GM10248 (cell line): ENCODE measurements at places on chromosomes 7 and 10.
A peak's percentile ranks its signal among the peaks of the same experiment; 100 is the strongest.

DNA sequence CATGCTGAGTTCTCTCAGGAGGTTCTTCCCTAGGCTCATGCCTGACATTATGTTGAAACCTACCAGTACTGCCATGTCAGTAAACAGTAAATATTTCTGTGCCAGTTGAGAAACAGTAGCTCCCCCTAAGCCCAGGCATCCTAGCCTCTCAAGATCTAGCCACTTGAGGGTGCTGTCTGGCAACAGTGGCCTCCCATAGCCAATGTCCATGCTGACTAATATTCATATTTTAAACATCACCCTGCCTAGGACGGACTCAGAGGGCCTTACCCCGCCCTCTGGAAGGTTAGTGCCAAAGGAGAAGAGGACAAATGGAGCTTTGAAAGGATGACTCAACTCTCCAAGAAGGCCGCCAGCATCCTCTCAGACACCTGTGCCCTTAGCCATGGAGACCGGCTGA is 7.7 kb downstream of the ACSM6 start:
- DNase-seq: no peak

GRCh38 chr7:129134356-129134987 is 10.0 kb upstream of the TSPAN33 start:
- no peak for DNase-seq

DNA sequence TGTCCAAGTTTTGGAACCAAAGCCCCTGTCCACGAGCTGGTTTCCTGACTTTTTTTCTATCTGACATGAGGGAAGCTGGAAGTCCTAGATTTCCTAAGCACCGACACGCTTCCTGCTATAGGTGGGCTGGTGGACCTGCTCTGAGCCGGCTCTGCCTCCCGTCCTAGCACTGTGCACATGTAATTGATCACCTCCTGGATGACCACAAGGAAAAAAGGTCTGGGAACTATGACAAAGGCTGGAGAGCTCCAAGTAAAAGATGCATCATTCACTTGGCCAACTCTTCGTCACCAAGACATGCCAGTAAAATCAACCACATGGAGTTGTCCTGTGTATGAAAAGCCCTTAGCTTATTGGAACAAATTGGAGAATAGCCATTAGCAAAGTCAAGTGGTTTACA is 104.8 kb downstream of the ITIH5 start:
- DNase-seq: no peak

GRCh38 chr7:47488201-47488968 is 93.5 kb downstream of the TNS3 start:
- DNase-seq: no peak

DNA sequence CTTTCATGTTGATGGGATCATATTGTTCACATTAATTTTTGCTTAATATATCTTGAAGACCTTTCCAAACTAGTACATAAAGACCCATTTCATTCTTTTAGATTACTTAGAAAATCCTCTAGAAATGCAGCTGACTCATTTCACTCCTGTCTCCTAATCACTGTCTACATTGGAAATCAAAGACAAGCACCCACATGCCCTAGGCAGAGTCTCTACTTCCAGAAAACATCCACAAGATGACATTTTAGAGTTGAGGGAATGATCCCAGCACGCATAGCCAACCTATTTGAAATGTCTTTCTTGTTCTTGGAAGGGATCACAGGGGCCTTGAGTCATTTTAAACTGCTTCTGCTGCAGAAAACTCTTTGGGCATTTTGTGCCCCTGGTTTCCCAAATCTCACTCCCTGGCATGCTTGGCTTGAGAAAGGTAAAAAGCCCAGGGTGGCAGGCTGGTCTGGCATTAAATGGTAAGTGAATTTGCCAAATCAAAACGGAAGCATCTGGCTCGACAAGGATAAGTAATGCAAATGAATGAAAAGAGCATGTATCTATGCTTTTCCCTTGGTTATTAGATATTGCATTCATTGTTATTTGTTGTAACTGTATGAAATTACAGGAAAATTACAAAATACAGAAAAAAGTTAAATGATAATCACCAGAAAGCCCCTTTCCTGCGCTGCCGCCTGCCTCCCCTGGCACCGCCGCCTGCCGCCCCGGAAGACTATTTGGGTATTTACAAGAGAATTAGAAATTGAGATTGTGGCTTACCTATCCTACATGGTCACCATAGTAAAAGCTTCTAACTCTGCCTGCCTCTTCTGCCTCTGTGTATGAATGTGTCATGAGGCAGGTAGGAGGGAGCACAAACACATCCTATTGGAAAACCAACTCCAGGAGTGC is 225.3 kb downstream of the PTEN start:
- DNase-seq: no peak

DNA sequence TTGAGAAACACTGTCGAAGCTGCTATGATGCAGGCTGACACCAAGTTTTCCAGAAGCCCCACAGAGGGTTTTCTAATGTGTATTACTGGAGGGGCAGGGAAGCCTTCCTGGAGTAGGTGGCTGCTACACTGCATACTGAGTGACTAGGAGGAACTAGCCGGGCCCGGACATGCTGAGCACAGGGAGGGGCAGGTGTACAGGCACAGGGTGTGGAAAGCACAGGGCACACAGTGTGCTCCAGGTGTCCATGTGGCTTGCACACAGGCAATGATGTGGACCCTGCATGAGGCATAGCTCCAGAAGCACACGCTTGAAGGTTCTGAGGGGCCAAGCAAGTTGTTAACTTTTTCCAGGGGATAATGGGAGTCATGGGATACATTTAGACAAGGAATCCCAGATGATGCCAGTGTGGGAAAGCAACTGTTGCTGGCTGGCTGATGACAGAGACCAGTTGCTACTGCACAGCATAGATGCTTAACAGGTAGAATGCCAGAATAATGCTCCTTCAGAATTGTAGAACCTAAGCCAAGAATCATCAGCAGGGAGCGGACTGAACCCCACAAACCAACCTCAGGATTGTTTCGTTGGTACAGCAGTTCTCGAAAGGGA is 14.6 kb downstream of the DHX32 start:
- DNase-seq: no peak

DNA sequence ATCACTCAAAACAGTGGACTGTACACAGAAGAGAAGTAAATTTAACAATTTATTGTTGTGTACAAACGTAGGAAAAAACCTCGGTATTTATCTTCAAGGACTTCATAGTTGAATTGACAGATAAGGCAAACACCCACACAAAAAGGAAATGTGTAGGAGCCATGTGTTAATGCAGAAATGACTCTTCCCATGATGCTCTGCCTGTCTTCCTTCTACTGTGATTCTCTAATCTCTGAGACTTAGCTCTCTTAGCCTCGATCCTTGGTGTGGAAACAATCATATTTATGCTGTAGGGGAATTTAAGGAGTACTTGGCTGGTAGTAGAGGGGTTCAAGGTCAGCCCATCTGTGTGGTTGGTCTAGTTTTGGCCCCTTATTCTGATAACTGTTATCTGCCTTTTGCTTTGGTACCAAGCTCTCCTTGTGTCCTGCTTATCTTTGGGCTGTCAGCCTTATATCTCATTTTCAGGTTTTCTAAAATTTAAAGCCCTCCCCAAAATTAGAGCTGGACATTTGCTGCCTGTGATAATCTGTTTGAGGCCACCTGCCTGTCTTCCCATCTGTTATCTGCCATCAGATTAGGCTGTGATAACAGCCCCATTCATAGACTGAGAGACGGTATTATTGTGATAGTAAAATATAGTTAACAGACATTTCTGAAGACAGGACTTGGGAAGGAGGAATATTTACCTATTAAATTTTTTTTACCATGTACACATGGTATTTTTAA is 81.7 kb downstream of the GPR85 start:
- DNase-seq: no peak

DNA sequence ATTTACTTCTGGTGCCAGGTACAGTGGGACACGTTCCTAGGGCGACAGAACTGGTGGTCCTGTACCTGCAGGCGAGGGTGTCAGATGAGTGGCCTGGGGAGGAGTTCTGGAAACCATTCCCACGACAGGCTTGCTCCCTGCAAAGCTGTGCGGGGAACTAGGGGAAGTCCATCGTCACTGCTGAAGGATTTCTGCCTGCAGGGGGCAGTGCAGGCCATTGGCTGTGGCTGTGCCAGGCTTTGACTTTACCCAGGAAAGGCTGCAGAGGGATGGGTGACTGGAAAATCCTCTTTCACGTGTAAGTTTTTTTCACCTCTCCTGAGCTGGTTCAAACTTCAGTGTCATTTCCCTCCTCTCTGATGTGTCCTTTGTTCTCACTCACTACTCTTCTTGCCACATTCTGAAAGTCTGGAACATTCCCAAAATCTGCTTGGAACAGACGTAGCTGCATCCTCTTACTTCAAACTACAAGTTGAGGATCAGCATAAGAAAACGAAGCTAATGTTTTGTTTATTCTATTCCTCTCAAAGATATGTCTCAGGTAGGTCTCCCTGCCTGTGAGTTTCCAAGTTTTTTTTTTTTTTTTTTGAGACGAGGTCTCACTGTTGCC is 126.5 kb downstream of the SH2D4B start:
- peak; percentile 61 for DNase-seq

GRCh38 chr7:117047496-117047895 is 94.2 kb downstream of the ST7 start:
- no peak for DNase-seq

- DNase-seq: no peak
Observed at GRCh38 chr7:152129682-152130081, 104.2 kb downstream of the GALNT11 start.

DNA sequence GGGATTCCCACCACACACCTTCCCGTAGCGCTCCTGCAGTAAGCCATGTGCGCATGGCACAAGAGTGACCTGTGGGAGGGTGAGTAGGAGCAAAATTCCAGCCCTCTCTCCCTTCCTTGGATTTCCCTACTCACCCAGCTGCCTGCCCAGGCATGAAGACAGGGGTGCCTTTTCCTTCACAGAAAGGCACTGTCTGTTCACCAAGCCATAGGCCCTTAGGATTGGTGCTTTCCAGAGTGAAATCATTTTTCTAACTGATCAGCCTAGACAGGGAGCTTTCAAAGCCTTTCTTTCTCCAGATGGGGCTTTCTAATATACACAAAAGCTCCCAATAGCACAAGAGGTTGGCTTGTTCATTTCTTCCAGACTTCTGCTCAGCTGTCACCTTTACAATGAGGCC is 79.7 kb downstream of the CTTNBP2 start:
- DNase-seq: no peak

- DNase-seq: no peak
Observed at GRCh38 chr10:126350216-126350992, 37.9 kb downstream of the ADAM12 start.

- DNase-seq: no peak
Observed at GRCh38 chr7:18547509-18548187, 52.1 kb downstream of the HDAC9 start.
